ENCODE measurements at places on chromosomes 1 and 21.

GRCh38 chr1:13492711-13493110, 21.1 kb downstream of the LRRC38 start:
- no peak for DNase-seq

DNA sequence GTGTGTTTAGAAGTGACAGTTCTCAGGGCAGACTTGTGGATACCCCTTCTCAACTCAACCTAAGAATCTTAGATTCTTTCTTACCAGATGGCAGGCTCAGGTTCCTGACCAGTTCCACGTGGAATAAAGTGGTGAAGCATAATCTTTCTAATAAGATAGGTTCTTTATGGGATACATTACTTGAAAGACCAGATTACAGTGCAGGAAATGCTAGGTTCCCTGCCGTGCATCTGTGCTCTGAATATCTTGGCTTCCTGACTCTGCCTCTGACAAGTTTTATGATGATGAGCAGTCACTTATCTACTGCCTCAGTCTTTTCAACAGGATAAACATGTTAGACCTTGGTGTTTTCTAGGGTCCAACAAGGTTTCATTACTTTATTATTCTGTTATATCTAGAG, 207.9 kb upstream of the CACYBP start:
- no peak for DNase-seq

- DNase-seq: no peak
Measured at GRCh38 chr1:182126272-182126800, 64.8 kb upstream of the ZNF648 start.

DNA sequence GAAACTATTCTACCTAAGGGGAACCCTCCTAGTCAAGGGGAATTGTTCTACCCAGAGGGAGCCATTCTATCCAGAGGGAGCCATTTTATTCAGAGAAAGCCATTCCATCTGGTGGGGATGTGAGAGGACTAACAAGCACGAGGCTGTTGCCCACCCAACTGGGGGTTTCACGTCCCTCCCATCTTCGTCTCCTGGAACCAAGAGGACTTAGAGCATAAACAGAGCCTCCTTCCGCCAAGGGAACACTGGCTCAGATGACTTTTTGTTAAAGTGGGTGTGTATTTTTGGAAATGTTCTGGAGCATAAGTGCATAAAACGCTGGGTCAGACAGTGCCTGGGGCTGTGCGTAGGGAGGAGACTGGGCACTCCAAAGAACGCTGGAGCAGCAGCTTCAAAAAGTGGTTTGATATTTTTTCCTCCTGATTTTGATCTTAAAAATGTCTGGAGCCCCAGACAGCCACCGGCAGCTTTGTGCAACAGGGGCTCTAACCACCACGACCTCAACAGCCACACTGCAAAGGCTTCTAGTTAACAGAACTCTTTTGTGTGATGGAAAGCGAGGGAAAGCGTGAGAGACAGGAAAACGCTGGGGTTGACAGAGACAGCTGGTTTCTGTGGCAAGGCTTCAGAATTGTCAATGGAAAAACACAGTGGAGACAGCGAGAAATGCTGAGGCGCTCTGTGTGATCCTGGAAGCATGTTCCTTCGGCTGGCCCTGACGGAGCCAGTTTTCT, 363.6 kb upstream of the CAMK1G start:
- DNase-seq: no peak

DNA sequence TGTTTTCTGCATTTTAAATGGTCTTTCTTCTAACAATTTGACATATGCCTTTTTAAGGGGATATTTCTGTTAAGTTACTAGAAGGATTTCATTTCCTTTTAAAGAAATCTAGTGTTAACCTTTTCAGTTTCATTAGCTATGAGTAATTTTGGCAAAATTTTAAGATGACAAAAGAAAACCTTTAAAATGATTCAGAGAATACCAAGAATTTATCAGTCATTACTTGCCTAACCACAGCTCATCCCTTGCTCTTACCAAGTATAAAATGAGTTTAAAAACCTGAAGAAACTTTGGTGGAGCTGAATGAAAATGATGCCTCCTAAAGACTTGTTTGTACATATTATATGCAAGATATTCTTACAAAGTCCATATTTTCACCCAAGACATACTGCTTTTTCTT, 101.7 kb downstream of the NEK7 start:
- DNase-seq: peak; percentile 54

DNA sequence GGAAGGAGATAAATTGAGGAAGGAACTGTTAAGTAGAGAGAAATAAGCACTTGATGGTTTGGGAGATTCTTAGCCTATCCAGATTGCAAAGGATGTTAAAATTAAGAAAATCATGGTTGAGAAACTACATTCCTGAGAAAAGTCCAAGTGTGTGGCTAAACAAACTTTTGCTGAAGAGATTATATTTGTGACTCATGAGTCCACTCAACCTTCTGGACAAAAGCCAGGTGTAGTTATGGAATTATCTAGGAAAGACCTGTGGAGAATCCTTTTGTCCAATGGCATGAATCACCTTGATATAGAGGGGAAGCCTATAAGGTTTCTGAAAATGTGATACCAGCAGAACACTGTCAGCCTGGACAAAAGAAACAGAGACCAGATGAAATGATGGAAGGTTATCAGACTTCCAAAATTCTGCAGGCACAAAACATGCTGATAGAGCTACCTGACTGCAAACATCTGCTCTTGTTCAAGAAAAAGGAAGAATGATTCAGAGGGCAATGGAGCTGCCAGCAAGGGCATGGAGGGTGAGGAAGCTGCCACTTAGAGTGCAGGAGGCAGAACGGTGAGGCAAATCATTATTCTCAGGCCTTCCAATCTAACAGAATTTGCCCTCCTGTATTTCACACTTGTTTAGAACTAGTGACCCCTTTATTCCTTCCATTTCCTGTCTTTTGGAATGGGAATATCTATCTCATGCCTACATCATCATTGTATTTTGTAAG, 300.6 kb upstream of the PRMT6 start:
- DNase-seq: no peak

GRCh38 chr1:89855413-89856123, 34.7 kb downstream of the LRRC8D start:
- peak; percentile 68 for DNase-seq

- DNase-seq: no peak
Measured at GRCh38 chr1:99700020-99700419, 54.1 kb downstream of the PALMD start.

DNA sequence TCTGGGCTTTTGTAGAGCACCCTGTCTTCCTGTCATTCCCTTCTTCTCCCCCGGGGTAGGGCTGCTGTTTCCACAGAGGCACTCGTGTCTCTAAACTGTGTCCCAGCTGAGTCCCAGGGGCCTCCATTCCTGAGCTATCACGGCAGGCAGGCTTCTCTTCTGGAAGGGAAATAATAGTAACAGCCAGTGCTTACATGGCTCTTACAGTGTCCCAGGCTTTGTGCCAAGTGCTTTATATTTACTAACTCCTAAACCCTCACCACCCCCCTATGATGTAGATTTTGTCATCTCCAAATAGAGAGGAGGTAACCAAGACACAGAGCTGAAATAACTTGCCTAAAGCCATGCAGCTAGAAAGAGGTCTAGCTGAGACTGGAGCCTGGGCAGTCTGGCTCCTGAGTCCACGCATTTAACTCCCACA, 1.4 kb upstream of the CELF3 start:
- DNase-seq: no peak

GRCh38 chr1:68644504-68644903, 147.6 kb upstream of the DEPDC1 start:
- no peak for DNase-seq

DNA sequence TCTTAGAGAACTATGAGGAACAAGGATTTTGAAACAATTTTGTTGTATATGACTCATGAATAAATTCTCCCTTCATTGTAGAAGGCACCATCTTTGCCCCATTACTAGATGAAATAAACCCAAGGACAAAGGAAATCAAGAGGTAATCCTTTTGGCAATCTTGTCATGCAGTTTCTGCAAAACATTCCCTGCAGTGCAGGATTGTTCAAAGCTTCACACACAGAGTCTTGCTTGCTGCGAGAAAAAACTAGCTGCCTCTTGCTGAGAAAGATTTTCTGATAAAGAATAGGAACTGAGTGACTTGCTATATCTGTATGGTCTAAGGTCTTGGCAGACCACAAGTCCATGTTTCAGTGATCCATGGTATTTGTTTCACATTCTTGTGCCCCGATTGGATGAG, 657.4 kb upstream of the ADGRL4 start:
- no peak for DNase-seq

DNA sequence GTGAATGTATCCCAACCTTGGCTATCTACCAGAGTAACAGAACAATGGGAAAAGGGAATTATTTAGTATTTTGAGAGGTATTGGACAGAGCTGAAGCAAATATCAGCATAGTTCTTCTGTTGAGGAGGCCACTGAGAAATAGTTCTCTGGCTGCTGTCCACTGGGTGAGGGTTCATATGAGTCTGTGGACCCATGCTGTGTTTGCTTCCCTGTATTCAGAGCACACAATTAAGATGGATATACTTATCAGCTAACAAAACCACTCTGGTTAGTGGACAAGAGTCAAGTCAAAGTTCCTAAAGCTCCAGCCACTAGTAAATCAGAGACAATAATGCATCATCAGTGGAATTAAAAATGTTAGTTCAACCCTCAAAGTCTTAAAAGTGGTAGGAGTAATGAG, 66.1 kb downstream of the RGS18 start:
- no peak for DNase-seq

DNA sequence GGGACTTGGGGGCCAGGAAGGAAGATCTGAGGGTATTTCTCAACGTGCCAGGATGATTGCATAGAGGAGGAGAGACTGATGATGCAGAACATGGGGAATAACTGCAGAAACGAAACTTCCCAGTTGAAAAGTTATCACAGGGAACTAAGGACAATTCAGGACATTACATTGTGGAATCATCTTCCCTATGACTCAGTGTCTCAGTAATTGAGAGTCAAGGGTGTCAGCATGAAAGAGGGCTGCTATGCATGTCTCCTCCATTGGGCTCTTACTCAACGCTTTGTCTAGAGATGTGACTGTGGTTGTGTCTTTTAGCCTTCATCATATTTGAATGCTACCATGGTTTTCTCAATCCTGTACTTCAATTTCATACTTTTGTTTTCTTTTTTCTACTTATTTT, 48.9 kb upstream of the PTGFR start:
- no peak for DNase-seq

DNA sequence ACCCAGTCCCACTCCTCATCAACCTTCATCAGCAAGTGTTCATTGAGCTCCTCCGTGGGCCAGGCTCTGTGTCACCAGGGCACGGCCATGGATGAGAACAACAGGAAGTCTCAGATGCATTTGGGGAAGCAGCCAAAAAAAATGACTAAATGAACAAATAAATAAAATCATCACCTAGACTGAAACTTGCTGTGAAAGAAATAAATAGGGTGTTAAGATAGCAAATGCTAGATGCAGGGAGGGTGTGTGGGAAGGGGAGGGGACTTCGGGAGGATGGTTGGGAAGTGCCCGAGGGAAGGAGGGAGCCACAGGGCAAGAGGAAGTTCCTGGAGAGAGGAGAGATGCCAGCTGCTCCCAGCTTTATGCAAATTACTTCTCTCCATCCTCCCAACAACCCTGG, 696.7 kb downstream of the PTPRU start:
- no peak for DNase-seq

GRCh38 chr1:94284476-94284875, 47.1 kb upstream of the ARHGAP29 start:
- DNase-seq: peak; percentile 37

DNA sequence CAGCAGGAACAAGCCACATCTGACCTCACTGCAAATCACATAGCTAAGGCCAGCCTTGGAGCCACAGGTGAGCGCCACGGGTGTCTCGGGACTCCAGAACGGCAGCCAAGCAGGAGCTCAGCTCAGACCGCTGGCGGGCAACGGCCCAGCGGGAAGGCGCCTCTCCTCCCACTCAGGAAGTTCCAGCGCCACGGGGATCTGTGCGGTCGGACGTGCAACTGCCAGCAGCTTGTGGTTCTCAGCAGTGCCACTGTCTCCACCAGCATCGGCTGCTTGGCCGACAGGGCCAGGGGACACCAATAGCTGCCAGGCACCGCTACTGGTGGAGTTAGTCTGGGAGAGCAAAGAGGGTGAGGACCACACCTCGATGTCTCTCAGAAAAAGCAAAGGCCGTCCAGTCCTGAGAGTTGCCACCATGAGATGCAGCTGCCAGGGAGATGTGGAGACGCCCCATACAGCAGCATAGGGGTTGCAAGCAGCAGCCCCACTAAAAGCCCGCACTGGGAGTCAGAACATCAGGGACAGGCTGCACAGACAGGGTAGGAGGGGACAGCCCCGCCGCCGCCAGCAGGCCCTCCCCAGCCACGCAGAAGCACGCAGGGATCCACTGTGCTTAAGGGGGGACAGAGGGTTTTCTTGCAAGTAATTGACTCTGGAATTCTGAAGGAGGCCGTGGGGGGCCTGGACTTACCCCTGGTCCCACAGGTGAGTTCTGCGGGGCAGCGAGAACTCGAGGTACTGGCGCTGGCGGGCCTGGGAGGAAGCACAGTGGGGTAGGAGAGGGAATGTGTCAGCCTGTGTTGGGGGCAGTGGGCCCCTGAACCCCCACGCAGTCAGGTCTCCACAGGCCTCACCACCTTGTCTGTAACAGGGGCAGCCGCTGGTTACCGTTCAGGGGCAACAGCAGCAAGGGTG, 83.5 kb downstream of the NPHP4 start:
- DNase-seq: no peak

DNA sequence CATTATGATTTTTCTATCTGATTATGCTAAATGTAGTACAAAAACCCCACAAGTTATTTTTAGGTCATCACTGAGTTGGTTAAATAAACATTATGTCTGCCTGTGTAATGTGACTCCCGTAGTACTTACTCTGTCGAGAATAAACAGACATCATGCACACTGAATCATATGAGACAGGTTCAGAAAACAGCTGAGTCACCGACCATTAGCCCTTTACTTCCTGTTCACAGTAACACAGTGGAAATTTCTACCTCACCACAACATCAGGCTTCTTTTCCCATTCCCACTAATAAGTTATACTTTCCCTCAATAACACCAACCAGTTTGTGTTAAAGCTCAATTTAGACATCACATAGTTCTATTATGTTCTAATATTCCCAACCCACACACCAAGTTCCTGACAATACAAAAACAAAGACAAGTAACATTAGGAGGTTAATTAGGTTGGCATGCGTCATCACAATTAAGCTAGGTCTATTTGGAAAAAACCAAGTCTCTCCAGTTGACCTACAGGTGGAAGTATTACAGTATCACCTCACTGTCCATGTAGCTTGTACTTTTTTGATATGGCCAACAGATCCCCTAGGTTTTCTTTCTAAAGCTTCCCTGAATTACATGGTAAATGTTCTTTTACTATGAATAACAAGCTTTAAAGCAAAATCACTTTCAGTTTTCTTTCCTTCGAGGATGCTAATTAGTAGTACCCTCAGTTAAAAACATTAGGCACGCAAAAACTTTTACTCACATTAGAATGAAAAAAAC, 154.2 kb downstream of the EIF4G3 start:
- DNase-seq: peak; percentile 83

DNA sequence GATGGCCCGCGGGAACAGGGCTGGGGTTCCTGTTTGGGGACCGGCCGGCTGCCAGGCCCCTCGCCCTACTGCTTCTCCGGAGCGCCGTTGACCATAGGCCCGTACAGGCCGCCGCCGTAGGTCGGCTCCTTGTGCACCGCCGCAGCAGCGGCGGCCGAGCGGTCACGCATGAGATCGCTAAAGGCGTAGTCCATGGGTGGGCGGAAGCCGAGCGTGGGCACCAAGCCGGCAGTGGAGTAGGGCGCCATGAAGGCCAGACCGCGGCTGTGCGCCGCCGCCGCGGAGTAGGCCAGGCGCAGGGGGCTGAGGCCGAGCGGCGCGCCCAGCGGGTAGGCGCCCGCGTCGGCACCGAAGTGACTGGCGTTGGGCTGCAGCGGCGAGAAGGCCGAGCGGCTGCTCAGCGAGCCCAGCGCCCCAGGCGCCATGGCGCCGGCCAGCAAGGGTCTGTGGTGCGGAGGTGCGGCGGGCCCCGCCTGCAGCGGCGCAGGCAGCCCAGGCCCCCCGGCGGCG, 4.6 kb downstream of the DMRTA2 start:
- no peak for DNase-seq

GRCh38 chr21:39094087-39094780, 89.0 kb downstream of the PSMG1 start:
- DNase-seq: no peak
